ENCODE measurements at places on chromosomes 1 and 21.

GRCh38 chr21:30434033-30434631 lies 4.1 kb downstream of the KRTAP13-4 start:
- peak; percentile 73 for DNase-seq

DNA sequence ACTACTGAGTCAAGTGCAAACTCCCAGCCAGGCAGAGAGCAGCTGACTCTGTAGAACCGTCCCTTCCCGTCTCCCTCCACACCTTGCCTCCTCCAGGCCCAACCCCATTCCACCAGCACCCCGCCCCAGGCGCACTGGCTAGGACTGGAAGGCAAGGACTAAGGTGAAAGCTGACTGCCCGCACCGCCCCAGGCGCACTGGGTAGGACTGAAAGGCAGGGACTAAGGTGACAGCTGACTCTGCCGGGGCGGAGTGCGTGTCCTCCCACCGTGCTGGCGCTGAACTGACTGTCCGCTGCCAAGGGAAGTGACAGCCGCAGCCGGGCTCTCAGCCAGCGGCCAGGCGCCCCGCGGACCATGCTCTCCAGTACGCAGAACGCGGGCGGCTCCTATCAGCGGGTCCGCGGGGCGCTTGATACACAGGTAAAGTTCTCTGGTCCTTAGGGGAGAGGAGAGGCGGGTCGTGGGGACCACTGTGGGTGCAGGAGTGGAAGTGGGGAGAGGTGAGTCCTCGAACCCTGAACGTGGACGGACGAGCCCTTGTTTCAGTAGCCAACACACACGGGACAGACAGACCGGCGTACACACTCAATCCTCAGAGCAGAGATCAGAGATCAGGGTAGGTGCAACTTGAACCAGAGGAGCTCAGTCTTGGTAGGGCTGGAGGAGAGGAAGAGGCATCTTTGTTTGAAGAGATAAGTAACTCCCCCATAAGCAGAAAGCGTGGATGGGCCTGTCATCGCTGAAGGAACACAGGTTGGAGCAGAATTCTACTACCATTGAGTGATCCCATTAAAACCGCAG lies 58.0 kb downstream of the RBM11 start:
- no peak for DNase-seq

GRCh38 chr1:83499998-83500397 lies 498.9 kb downstream of the TTLL7 start:
- no peak for DNase-seq

GRCh38 chr1:173024543-173024942 lies 26.2 kb downstream of the TNFSF18 start:
- DNase-seq, result no peak

DNA sequence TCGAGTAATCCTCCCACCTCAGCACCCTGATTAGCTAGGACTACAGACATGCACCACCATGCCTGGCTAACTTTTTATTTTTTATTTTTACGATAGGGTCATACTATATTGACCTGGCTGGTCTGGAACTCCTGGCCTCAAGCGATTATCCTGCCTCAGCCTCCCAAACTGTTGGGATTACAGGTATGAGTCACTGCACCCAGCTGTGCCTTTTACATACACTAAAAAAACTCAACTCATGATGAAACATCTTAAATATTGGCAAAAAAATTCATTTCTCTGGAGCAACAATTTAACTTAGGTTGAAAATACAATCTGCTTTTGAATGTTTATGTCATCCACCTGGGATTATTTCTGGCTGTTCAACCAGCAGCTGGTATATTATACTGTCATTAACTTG lies 598.3 kb upstream of the ZP4 start:
- no peak for DNase-seq
